ENCODE measurements at places on chromosomes 5 and 9. TPM values are rescaled to one million over a fixed set of nuclear protein-coding genes. Genes with fewer than 3 reads are reported as not detected.
A peak's percentile ranks its signal among the peaks of the same experiment; 100 is the strongest.

RAB3C gene
- 11.5 TPM for total RNA-seq

GRCh38 chr5:57683036-57683630 lies 200.5 kb upstream of the ACTBL2 start:
- DNase-seq, result no peak

DNA sequence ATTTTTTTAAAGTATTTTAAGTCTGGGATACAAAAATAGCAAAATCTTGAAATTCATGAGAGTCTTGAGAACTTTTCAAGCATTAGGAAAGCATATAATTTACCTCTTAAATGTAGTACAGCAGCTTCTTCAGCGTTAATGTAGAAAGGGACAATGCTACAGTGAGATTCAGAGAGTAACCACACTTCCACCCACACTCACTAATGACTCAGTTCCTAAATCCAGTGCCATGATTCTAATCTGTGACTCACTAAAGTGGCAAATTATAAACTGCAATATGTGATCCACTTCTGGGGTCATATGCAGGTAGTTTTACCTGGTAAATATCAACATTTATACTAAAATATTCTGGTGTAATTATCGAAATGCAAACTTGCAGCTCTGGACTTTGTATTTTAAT lies 434.5 kb upstream of the TUSC1 start:
- DNase-seq, result no peak

- DNase-seq, result peak; percentile 35
Observed at GRCh38 chr9:126157423-126157822, 169.2 kb upstream of the MVB12B start.

GRCh38 chr5:166341740-166342337 lies 1949.6 kb upstream of the WWC1 start:
- no peak for DNase-seq

OMD gene
- total RNA-seq, result not detected

LIX1 gene
- 0.14 TPM for total RNA-seq

DNA sequence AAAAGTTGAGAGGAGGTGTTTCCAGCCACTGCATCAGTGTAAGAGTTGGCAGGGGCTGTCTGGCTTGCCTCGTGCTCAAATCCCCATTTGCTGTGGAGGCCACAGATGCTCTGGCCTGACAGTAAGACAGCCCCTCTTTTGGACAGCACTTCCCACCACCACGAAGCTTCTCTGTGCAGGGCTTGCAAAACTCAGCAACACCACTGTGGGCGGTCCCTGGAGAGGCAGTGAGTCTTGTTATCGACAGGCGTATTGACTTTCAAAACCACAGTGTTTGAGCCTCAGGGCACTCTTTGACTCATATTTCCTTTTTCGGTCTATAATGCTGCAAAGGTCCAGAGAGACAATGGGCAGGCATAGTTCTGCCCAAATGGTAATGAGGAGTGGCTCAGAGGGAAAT lies 539.5 kb downstream of the EBF1 start:
- no peak for DNase-seq

ITK gene
- 0.15 TPM for total RNA-seq

WWC1 gene
- 15.5 TPM for total RNA-seq

GRCh38 chr5:141733198-141733597 lies 51.2 kb upstream of the ARAP3 start:
- no peak for DNase-seq

RNF180 gene
- 1.2 TPM for total RNA-seq

- DNase-seq, result no peak
Observed at GRCh38 chr5:16759147-16759773, 142.5 kb upstream of the RETREG1 start.

- DNase-seq, result no peak
Observed at GRCh38 chr5:6581559-6582426, 51.1 kb downstream of the NSUN2 start.

GRCh38 chr9:136119061-136119882 lies 597 bp upstream of the TMEM250 start:
- DNase-seq, result peak; percentile 89

DNA sequence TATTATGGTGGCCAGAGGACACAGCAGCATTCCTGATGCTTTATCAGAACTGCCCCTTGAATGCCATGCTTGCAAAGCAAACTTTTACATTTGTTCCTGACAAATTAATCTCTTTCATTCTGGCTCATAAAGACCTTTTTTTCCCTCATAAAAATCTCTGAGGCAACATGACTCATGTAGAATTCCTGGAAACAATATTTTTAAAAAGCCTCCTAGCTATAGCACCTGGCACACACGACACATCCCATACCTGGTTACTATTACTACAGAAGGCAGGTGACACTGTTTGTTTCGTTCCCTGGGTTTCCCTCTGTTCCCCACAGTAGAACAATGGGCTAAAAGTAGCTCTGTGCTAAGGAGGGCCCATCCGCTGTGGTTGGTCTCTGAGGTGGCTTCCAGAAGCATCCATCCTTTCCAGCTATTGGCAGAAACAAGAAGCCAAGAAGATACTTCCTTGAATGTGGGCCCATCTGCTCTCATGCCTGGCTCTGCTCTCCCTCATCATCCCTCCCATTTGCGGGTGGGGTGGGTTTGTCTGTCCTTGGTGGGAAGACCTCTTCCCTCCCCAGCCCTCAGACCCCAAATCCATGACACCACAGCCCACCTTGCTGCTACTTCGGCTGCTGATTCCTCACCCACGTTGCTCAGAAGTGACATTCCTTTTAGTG lies 59.1 kb downstream of the GALNT12 start:
- DNase-seq, result no peak

CCNJL gene
- total RNA-seq, result 17.8 TPM

GRHPR gene
- 170 TPM for total RNA-seq

DNA sequence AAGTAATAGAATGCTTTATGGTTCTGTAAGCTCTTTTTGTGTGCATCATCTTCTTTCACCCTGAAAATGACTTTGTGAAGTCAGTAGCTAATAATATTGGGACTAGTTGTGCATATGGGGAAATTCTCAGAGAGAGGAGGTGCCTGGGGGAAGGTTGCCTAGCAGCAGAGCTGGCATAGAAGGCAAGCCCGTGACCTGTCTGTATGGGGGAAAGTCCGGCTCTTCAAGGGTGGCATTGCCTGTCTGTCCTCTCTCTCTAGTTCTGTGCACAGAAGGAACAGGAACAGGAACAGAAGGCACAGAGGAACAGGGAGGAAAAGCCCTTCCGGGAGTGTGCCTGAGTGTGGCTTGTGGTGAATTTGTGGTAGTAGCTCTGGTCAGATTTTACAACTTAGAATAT lies 33.1 kb downstream of the SH3GL2 start:
- no peak for DNase-seq

CDO1 gene
- 9.2 TPM for total RNA-seq

DNA sequence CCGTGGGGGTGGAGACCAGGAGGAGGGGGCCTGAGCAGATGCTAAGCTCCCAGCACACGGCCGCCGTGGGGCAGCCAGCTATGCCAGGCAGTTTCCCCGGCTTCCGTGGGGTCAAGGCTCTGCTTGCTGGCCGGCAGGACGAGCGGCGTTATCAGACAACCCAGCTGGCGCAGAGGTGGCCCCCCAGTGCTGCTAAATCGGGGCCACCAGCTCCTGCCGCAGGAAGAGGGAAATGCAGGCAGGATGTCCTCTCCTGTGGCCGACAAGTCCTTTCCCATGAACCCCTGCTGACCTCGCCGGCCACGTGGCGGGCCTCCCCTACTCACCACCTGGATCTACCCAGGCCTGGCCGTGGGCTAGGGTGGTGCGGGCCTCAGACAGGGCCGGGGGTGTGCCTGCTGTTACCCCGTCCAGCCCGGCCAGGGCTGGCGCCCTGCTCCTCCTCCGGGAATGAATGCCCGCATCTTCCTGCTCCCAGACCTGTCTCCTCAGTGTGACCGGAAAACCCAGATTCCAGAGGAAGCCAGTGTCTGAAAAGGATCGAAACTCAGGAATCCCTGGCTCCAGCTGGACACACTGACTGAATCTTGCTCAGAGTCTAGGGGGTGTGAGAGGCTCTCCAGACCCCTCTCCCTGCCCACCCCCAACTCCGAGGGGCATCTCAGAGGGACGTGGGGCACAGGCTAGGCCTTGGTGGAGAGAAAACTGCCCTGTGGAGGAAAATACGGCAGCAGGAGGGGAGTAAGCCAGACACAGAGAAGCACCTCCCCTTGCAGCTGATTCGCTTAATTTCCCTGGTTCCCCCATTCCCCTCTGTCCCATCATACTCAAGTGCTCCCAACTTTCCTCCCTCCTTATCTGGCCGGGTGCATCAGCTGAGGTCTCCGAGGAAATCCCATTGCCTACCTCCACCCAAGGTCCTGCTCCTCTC lies 3.9 kb downstream of the FLT4 start:
- DNase-seq, result peak; percentile 58

GRCh38 chr5:139895046-139895445 lies 99.4 kb downstream of the PSD2 start:
- DNase-seq, result no peak

BHMT2 gene
- not detected for total RNA-seq

TNFSF8 gene
- not detected for total RNA-seq

PCDHGA10 gene
- 0.35 TPM for total RNA-seq

DOK3 gene
- total RNA-seq, result 0.76 TPM

- DNase-seq, result no peak
Observed at GRCh38 chr9:70428781-70429180, 14.3 kb upstream of the KLF9 start.

NMUR2 gene
- total RNA-seq, result not detected

DNA sequence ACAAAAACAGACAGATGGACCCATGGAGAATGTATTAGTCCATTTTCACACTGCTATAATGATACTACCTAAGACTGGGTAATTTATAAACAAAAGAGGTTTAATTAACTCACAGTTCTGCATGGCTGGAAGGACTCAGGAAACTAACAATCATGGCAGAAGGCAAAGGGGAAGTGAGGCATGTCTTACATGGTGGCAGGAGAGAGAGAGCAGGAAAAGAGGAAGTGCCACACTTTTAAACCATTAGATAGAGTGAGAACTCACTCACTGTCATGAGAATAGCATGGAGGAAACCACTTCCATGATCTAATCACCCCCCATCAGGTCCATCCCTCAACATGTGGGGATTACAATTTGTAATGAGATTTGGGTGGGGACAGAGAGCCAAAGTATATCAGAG lies 808.9 kb downstream of the CDH12 start:
- DNase-seq, result no peak

DNA sequence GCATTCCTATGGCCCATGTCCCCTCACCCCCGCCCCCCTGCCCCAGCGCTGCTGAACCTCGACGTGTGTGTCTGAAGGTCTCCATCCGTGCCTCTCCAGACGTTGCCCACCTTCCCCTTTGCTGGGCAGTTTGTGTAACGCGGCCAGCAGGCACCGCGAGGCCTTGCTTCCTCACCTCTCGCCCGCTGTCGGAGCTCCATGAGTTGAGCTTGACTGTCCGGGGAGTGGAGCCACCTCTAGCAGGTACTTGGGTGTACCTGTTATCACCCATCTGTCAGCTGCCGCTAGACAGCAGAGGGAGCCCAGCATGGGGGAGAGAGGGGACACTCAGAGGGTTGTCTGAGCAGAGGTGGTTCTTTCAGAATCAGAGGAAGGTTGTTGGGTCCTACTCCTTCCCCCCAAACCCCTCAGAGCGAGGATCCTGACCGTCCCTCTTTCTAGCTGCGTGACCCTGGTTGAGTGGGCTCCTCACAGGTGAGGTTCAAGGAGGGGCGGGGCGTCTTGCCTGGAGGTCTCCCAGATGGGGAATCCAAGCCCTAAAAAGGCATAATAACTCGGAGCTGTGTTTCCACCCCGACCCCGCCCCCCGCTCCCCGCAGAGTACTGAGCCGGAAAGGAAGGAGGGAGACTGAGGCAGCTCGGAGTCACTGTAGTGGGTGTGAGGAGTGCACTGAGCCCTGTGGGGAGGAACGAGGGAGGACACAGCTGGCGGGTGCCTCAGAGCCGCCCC lies 184.7 kb downstream of the C9orf50 start:
- DNase-seq, result no peak

DNA sequence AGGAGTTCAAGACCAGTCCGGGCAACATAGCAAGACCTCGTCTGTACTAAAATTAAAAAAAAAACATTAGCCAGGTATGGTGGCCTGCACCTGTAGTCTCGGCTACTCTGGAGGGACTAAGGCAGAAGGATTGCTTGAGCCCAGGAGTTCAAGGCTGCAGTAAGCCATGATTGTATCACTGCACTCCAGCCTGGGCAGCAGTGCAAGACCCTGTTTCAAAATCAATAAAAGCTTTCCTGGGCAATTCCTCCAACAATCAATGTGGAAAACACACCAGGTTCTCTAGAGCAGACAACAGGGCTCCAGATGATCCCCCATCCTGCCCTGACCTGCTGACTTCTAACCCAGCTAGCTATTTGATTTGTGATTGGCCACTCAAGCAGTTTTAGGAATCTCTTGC lies 1.2 kb downstream of the AK8 start:
- no peak for DNase-seq
